ENCODE measurements at places on chromosomes 5 and 9. TPM values are rescaled to one million over a fixed set of nuclear protein-coding genes. Genes with fewer than 3 reads are reported as not detected.

Gene DMGDH
- total RNA-seq, result not detected

Gene EQTN
- not detected for total RNA-seq

Gene ARL14EPL
- total RNA-seq, result not detected

Gene AMBP
- total RNA-seq, result not detected

Gene SAXO1
- total RNA-seq, result not detected
